ENCODE measurements at places on chromosomes 4 and X. TPM values are rescaled to one million over a fixed set of nuclear protein-coding genes. Genes with fewer than 3 reads are reported as not detected.

- H3K4me3 ChIP-seq = no peak overlapping the region
- H3K27me3 ChIP-seq = no peaks in the 10 kb centered on the region
- no peak overlapping the region for H3K27ac ChIP-seq
Observed at GRCh38 chrX:68238568-68238967, 194.7 kb downstream of the OPHN1 start.

GRCh38 chr4:16739997-16740624 is 158.3 kb downstream of the LDB2 start:
- DNase-seq = no peak
- no peak overlapping the region for H3K4me3 ChIP-seq
- no peaks in the 10 kb centered on the region for H3K27me3 ChIP-seq
- H3K4me1 ChIP-seq = no peaks in the 10 kb centered on the region

GRCh38 chrX:50627696-50628095 is 157.1 kb upstream of the DGKK start:
- H3K27me3 ChIP-seq = no peaks in the 10 kb centered on the region
- no peak overlapping the region for H3K4me3 ChIP-seq
- DNase-seq = no peak
- no peaks in the 10 kb centered on the region for H3K36me3 ChIP-seq

GRCh38 chrX:40439625-40440532 is 140.9 kb upstream of the ATP6AP2 start:
- H3K4me1 ChIP-seq = peaks cover 2% of the 10 kb centered on the region
- no peaks in the 10 kb centered on the region for H3K36me3 ChIP-seq
- H3K27ac ChIP-seq = no peak overlapping the region
- no peaks in the 10 kb centered on the region for H3K27me3 ChIP-seq
- no peak overlapping the region for H3K4me3 ChIP-seq

GRCh38 chr4:42570221-42570620 is 86.7 kb downstream of the ATP8A1 start:
- no peaks in the 10 kb centered on the region for H3K4me1 ChIP-seq
- no peak for DNase-seq
- no peak overlapping the region for H3K4me3 ChIP-seq
- no peaks in the 10 kb centered on the region for H3K27me3 ChIP-seq
- no peak overlapping the region for H3K27ac ChIP-seq

GRCh38 chr4:150679018-150679764 is 97.2 kb downstream of the MAB21L2 start:
- H3K36me3 ChIP-seq = no peaks in the 10 kb centered on the region
- no peaks in the 10 kb centered on the region for H3K27me3 ChIP-seq
- no peak overlapping the region for H3K4me3 ChIP-seq
- DNase-seq = no peak

GRCh38 chr4:109094056-109094455 is 208.4 kb downstream of the COL25A1 start:
- H3K27me3 ChIP-seq = no peaks in the 10 kb centered on the region
- H3K36me3 ChIP-seq = no peaks in the 10 kb centered on the region
- no peak overlapping the region for H3K4me3 ChIP-seq
- no peak overlapping the region for H3K27ac ChIP-seq

DNA sequence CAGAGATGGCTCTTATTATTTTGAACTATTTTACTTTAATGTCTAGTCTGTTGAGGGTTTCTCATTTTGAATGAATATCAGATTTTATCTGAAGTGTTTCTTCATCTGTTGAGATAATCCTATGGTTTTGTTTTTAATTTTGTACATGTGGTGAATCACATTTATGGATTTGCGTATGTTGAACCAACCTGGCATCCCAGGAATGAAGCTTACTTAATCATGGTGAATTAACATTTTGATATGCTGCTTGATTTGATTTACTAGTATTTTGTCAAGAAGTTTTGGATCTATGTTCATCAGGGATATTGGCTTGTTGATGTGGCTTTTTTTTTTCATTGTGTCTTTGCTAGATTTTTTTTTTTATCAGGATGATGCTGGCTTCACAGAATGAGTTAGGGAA is 2390.9 kb downstream of the PCDH7 start:
- no peaks in the 10 kb centered on the region for H3K27me3 ChIP-seq
- no peak for DNase-seq
- no peak overlapping the region for H3K4me3 ChIP-seq
- no peaks in the 10 kb centered on the region for H3K4me1 ChIP-seq
- no peak overlapping the region for H3K27ac ChIP-seq
- H3K36me3 ChIP-seq = no peaks in the 10 kb centered on the region

DNA sequence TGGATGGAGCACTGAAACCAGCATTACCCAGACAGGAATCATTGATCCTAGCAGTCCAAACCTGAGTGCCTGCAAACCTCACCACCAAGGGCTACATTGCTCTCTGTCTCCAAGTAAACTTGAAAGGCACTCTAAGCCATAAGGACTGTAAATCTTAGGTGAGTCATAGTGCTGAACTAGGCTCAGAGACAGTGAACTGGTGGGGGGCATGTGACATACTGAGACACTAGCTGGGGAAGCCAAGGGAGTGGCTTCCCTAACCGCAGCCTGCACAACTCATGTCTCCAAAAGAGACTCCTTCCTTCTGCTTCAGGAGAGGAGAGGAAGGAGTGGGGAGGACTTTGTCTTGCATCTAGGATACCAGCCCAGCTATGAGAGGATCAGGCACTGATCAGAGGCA is 235.5 kb upstream of the ACTRT1 start:
- H3K4me3 ChIP-seq = no peak overlapping the region
- no peaks in the 10 kb centered on the region for H3K27me3 ChIP-seq
- DNase-seq = no peak
- H3K27ac ChIP-seq = no peak overlapping the region
- no peaks in the 10 kb centered on the region for H3K36me3 ChIP-seq
- no peaks in the 10 kb centered on the region for H3K4me1 ChIP-seq

- H3K36me3 ChIP-seq = no peaks in the 10 kb centered on the region
- no peaks in the 10 kb centered on the region for H3K27me3 ChIP-seq
- H3K4me3 ChIP-seq = no peak overlapping the region
- no peak overlapping the region for H3K27ac ChIP-seq
Observed at GRCh38 chr4:161350946-161351345, 812.9 kb downstream of the FSTL5 start.

DNA sequence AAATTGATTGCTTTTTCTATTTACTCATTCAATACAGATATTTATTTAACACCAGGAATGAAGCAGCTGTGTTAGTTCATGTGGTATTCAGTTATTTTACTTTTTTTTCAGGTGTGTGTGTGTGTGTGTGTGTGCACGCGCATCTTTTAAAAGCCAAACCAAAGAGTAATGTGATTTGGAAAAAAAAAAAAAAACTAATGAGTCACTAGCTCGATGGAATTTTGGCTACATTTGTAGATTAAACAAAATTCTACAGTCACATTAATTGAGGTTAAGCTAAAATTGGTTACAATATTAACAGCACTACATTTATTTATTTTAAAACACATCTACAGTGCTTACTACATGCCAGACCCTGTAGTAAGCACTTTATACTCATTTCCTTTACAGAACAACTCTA is 66.8 kb downstream of the HHIP start:
- no peaks in the 10 kb centered on the region for H3K27me3 ChIP-seq
- no peak overlapping the region for H3K4me3 ChIP-seq
- no peak overlapping the region for H3K27ac ChIP-seq
- no peak for DNase-seq
- H3K36me3 ChIP-seq = no peaks in the 10 kb centered on the region

DNA sequence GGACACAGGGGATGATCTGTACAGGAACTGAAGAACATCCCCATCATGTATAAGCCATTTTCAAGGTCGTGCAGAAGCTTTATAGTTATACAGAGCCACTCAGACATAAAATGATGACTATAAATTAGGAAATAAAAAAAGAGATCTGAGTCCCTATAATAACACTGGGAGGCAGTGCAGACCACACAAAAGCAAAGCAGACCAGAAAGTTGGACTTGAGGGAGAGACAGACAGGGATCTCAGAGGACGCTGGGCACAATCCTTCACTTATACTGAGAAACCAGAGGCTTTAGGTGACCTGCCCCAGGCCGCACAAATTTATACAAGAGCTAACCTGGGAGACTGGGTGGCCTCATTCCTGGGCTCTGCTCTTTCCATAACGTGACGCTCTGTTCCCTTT is 70.5 kb downstream of the HADH start:
- DNase-seq = peak; percentile 42
- no peaks in the 10 kb centered on the region for H3K4me1 ChIP-seq
- no peaks in the 10 kb centered on the region for H3K36me3 ChIP-seq
- H3K27ac ChIP-seq = no peak overlapping the region
- no peaks in the 10 kb centered on the region for H3K27me3 ChIP-seq
- no peak overlapping the region for H3K4me3 ChIP-seq

DNA sequence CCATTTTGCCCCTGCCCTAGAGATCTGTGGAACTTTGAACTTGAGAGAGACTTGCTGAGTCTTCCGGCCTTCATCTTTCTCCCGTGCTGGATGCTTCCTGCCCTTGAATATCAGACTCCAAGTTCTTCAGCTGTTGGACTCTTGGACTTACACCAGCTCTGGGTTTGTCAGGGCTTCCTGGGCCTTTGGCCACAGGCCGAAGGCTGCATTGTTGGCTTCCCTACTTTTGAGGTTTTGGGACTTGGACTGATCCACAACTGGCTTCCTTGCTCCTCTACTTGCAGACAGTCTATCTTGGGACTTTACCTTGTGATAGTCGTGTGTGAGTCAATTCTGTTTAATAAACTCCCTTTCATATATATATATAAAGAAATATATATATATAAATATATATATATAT is 1071.0 kb downstream of the ADGRL3 start:
- no peak overlapping the region for H3K27ac ChIP-seq
- H3K4me3 ChIP-seq = no peak overlapping the region
- H3K36me3 ChIP-seq = no peaks in the 10 kb centered on the region
- no peak for DNase-seq

GRCh38 chrX:34197946-34198345 is 65.8 kb upstream of the FAM47A start:
- H3K27ac ChIP-seq = no peak overlapping the region
- H3K4me3 ChIP-seq = no peak overlapping the region
- DNase-seq = no peak
- H3K27me3 ChIP-seq = no peaks in the 10 kb centered on the region
- no peaks in the 10 kb centered on the region for H3K36me3 ChIP-seq

DNA sequence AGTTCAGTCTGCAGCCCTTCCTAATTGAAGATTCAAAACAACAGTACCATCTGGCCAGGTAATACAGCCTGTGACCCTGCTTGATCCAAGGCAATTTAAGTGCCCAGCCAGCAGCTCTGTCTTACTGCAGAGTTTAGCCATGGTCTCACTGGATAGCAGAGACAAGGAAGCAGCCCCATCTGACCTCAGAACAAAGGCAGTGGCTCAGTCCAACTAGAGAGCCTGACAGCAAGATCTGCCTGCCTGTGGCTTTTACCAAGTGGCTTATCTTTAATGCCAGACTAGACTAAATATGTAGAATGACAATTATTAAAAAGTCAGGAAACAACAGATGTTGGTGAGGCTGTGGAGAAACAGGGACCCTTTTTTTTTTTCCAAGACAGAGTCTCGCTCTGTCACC is 293.4 kb downstream of the DTHD1 start:
- no peak overlapping the region for H3K4me3 ChIP-seq
- H3K4me1 ChIP-seq = no peaks in the 10 kb centered on the region
- no peak for DNase-seq
- no peaks in the 10 kb centered on the region for H3K27me3 ChIP-seq
- no peak overlapping the region for H3K27ac ChIP-seq
- H3K36me3 ChIP-seq = no peaks in the 10 kb centered on the region

DNA sequence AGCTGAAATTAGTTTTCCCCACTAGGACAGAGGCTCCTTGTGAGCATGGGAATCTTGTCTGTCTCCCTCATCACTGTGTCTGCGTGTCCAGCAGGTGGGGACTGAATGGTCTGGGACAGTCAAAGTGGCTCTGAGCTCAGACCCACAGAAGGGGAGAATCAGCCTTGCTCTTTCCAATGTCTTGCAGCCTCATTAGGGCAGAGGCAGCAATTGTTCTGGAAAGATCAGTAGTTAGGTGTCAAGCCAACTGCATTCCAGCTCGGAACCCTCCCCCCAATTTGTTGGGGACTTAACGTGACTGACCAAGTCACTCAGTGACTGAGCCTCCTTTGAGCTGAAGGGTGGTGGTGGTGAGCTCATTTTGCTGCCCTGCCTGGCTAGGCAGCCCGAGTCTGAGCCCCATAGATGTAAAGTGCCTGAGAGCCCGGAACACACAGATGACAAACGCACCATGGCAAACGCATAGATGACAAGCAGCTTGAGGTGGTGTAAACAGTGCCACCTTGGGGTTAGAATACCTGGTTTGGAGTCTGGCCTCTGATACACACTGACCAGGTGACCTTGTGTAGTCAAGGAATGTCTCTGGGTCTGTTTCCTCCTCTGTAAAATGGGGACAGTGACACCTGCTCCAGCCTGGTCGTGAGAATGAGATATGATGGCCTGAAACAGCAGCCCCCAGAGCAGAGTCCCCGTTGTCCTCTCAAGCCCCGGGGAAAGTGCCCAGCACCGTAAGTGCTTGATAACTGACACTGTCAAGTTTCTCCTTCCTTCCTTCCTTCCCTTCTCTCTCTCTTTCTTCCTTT is 2.7 kb upstream of the SORCS2 start:
- no peaks in the 10 kb centered on the region for H3K36me3 ChIP-seq
- H3K4me3 ChIP-seq = no peak overlapping the region
- peaks cover 16% of the 10 kb centered on the region for H3K27me3 ChIP-seq
- no peaks in the 10 kb centered on the region for H3K4me1 ChIP-seq
- no peak overlapping the region for H3K27ac ChIP-seq

GRCh38 chr4:85725721-85726170 is 250.8 kb downstream of the ARHGAP24 start:
- H3K36me3 ChIP-seq = no peaks in the 10 kb centered on the region
- H3K4me1 ChIP-seq = no peaks in the 10 kb centered on the region
- no peak overlapping the region for H3K4me3 ChIP-seq
- no peak for DNase-seq

- no peak overlapping the region for H3K27ac ChIP-seq
- no peaks in the 10 kb centered on the region for H3K4me1 ChIP-seq
- H3K4me3 ChIP-seq = no peak overlapping the region
- DNase-seq = no peak
Observed at GRCh38 chrX:134613396-134613795, 44.9 kb downstream of the PLAC1 start.

DNA sequence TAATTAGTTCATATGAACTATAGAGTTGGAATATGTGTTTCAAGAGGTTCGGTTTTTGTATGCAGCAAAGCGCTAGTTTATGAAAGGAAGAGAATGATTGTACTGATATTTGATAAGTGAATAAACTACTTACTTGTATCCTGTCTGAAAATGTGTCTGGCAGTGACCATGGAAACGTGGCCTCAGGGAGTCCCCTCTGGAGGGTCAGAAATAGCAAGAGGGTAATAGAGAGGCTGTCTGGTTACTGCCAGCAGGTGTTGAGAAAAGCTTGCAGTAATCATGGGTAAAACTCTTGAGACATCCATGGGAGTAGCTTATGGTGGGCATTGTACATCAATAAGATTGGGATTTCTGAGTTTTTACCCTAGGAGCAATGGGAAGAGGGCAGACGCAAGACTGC is 77.1 kb downstream of the DCLK2 start:
- no peak overlapping the region for H3K27ac ChIP-seq
- no peaks in the 10 kb centered on the region for H3K4me1 ChIP-seq
- no peak overlapping the region for H3K4me3 ChIP-seq
- no peaks in the 10 kb centered on the region for H3K27me3 ChIP-seq

C4orf51 gene
- total RNA-seq = 6.0 TPM

SMIM43 gene
- total RNA-seq = 1.0 TPM

EDA gene
- 8.1 TPM for total RNA-seq

WAS gene
- total RNA-seq = 0.61 TPM

LRP2BP gene
- 0.20 TPM for total RNA-seq

NKX6-1 gene
- total RNA-seq = 0.09 TPM

ZCCHC18 gene
- total RNA-seq = 1.8 TPM

NXF3 gene
- not detected for total RNA-seq

MAGEB1 gene
- 0.18 TPM for total RNA-seq

Measured in H9 (cell line).